ENCODE measurements at places on chromosomes 5 and 9.
A peak's percentile ranks its signal among the peaks of the same experiment; 100 is the strongest.

DNA sequence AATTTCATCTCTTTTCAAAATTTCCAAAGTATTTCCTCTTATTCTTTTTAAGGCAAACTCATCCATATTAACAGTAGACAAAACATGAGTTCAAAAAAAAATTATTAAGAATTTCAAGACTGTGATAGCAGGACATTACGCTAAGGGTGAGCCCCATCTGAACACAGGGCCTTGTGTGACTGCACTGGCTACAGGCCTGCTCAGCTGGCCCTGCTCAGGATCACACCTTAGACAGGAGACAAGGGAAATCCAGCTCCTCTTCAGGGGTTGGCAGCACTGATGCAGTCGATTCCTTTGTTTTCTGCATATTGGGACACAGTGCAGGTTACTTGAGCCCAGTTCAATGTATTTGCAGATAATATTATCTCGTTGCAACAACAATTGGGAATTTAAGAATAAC is 444.7 kb downstream of the PLK2 start:
- no peak for DNase-seq

DNA sequence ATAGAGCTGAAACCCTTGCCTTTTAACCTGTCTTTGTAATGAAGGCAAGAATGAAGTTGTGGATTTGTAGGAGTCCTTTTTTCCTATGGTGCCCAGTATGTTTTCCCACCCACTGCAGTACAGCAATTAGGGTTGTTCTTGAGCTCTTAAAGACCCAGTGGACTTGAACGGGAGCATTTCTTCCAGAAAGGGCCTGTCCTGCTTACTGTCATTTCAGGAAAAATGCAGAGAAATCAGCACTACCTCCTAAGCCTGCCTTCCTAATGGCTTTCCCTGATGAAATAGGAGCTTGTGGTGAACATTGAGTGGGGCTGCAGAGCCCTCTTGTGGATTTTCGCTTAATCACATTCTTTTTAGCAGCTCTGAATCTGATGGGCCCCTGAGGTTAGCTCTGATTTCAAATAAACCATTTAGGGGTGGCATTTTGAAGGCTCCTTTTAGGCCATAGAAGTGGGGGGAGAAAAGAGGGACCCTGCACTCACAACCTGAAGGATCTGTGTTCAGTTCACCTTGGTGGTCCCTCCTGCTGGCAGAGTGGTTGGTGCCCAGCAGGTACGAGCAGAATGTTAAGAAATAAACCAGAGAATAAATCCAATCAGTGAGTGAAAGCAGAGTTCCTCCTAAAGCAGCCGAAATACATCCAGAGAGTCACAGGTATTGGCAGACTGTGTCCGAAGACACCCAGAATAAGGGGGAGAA is 188.0 kb upstream of the KLF9 start:
- peak; percentile 27 for DNase-seq

GRCh38 chr5:158063052-158063451 is 204.1 kb upstream of the CLINT1 start:
- no peak for DNase-seq

DNA sequence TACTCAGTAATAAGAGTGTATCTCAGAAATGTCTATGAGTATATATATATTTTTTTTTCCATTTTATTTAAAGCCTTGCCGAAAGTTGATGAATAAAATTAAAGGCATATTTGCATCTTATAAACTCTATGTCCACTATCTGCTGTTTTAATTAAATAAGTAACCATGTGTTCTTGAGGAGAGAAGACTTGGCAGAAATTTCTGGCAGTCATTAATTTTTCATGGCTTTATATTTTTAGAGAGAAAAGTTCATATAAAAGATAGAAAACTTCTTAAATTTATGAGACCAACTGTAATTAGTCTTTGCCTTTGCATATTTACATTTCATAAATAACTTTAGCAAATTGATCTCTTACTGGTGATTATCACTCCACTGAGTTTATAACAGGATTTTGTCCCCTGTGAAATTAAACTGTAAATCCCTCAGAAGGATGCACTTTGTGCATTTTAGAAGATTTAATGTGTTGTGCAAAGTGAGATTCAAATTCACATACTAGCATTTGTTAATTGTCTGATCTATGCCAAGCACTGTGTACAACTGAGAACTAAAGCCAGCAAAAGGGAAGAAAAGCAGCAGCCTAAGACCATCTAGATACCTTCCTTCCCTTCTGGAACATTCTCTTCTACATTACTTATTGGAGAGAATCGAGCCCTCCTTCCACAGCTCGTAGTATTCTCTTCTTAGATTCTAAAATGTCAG is 108.7 kb downstream of the SNCAIP start:
- DNase-seq, result no peak

- no peak for DNase-seq
Observed at GRCh38 chr9:9919174-9919775, 693.5 kb downstream of the PTPRD start.

GRCh38 chr9:36597412-36598178 is 24.9 kb downstream of the MELK start:
- DNase-seq, result peak; percentile 40

DNA sequence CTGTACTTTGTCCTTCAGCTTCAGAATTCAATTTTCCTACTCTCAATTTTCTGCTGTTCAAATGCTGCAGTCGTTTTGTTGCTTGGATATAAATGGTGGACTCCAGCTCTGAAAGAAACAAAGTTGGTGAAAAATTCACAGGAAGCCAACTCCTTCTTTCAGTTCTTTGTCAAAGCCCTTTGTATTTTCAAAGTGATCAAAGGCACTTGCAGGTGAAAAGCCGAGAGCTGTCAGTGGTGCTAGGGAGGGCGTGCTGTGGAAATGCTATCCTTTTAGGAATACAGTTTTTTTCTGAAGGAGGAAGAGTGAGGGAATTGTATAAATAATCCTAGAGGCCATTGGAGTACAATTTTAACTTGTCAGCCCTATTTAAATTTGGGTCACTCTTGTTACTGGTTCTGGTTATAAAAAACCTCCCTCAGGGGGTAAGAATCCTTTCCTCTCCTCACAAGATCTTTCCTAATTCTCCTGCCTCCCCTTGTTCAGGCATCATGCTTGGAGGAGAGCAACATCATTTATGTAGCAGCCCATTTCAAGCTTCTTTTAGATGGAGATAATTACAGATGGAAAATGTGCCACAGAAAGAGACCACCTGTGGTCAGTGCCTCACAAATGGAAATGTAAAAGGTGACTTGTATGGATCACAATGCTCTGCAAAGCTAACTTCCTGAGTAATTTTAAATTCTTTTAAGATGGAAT is 62.5 kb upstream of the GHR start:
- DNase-seq, result no peak

- peak; percentile 11 for DNase-seq
Observed at GRCh38 chr9:99833735-99834134, 12.1 kb downstream of the NR4A3 start.

DNA sequence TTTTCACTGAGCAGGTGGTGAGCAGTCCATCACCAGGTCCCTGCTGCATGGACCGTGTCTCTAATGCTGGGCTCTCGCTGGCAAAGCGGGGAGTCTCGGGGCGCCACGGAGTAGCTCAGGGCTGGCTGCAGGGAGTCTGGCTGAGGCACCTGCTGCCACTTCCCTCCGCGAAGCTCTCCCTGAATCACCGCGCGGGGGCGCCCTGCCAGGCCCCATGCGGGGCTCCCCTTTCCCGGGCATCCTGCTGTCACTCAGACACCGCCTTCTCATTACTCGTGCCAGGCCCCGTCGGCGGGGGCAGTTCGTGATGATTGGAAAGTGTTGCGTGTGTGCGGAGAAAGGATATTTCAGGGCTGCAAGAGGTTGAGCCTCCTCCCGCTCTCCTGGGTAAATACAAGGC is 335.8 kb downstream of the IRX2 start:
- DNase-seq, result no peak

DNA sequence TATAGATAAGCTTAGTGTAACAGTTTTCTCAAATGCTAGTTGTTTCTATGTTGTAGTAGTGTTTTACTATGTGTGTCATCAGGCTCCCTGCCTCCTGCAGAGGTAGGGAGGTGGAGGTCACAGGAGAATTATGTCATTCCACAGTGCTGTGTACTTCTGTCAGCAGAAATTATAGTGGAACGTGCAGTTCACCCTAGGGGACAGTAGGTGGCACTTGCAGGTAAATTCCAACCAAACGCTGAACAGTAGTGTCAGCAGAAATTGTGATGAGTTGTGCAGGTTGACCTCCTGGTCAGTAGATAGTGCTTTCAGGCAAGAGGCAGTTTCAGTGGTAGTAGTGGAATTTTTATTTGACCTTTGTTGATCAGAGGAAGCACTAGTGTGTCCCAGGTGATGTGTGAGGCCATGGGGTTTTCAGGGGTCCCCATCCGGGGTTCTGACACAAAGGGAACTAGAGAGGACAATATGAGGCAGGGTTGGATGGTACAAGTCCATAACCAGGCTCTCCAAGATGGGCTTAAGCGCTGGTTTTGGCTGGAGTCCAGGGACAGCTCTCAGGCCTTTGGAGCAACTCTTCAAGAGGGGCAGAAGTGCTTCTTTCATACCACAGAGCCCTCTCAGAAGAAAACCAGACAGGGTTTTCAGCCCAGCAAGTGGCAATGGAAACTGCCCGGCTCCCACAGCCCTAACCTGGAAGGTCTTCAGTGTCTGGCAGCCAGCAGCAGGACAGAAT is 402.9 kb downstream of the CYLC2 start:
- peak; percentile 4 for DNase-seq

DNA sequence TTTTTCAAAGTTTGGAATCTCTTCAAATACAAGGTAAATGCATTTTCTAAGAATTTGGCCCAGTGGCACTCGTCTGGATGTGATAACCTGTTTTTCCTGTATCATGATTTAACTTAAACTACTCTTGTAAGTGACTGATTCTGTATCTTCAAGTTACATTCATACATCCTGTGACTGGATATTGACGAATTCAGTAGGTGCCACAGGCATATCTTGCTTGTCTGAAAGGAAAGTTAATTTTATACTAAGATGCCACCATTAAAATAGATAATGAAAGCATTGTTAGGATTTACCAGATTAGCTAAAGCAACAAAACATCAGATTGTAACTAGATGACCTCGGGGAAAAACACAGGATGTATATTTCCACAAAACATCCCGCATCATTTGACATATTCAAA is 175.3 kb upstream of the ZNF608 start:
- no peak for DNase-seq

DNA sequence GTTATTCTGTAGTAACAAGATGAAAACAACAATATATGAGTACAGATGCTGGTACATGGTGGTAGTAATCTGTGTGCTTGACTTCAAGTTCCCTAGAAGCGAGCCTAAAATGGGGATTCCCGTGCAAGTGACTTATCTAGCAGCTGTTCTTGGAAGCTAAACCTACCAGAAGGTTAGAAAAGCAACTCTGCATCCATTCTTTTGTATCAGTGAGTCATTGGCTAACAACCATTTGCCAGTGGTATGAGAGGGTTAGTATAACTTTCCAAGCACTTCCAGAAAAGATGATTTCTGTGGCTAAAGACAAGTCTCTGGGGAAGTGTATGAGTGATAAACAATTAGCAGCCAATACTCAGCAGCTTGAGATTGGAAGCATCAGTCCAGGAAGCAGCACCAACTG is 787.7 kb upstream of the CDH6 start:
- DNase-seq, result no peak

DNA sequence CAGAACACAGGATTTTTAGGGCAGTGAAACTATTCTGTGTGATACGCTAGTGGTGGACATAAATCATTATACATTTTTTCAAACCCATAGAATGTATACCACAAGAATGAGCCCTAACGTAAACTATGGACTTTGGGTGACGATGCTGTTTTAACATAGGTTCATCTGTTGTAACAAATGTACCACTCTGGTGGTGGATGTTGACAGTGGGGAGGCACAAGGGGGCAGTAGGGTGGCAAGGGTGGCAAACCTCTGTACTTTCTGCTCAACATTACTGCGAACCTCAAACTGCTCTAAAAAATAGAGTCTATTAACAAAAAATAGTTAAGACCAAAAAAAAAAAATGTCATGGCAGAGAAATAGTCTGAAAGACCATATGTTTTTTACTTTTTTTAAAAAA is 9.1 kb upstream of the MVB12B start:
- no peak for DNase-seq

DNA sequence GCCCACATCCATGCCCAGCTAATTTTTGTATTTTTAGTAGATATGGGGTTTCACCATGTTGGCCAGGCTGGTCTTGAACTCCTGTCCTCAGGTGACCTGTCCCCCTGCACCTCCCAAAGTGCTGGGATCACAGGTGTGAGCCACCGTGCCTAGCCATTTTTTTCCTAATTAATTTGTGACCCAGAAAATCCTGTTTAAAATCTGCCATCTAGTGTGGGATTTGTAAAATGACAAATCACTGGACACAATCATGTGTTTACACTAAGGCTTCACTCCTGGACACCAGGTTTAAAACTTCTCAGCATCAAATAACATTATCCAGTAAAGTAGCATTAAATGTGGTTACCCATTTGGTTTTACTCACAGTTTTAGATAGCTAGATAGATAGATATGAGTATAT is 18.6 kb upstream of the KDM4C start:
- DNase-seq, result no peak

- DNase-seq, result no peak
Observed at GRCh38 chr5:73911761-73912393, 285.9 kb downstream of the ARHGEF28 start.

- DNase-seq, result peak; percentile 1
Observed at GRCh38 chr5:351921-352245, 30.4 kb downstream of the AHRR start.

DNA sequence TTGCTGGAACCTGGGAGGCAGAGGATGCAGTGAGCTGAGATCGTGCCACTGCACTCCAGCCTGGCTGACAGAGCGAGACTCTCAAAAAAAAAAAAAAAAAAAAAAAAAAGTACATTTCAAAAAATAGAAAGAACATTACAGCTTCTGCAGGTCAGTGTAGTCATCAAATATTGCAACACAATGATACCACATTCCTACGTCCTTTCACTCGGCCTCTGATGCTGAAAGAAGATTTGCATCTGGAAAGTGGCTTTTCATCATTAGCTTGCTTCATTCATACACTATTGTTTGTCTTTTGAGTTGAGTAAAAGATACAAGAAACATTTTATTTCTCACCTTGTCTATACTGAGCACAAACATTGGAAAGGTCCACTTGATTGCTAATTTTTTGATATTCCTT is 59.6 kb upstream of the CPLANE1 start:
- DNase-seq, result no peak

- no peak for DNase-seq
Observed at GRCh38 chr9:92424340-92424739, at the start of gene OMD. Gene OMD, minus strand, starts transcription at chr9:92424471. Its CDS starts 6,913 bp downstream, at chr9:92417558.

GRCh38 chr5:57007344-57007743 is 55.4 kb upstream of the MIER3 start:
- DNase-seq, result peak; percentile 28

DNA sequence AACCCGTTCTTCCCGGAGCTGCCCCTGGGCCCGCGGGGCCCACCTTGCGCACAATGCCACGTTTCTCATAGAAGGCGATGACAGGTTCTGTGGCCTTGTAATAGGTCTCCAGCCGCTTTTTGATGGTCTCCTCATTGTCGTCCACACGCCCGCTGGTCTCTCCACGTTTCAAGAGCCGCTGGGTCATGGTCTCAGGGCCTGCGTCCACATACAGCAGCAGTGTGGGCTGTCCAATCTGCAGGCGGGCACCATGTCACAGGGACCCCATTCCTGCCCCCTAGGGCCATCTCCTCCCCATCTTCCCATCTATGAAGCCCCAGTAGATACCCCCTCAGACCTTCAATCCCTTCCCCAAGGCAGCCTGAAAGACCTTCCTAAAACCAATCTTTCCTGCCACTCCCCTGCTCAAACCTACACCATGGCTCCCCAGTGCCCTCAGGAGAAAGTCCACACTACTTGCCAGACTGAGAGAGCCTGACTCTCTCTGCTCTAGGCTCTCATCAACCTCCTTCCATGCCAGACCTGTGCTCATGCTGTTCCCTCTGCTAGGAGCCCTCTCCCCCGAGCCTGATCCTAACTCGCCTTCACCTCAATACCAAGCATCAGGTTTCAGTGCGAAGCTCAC is 9.1 kb downstream of the AK1 start:
- DNase-seq, result no peak

GRCh38 chr5:173883347-173883924 is 4.7 kb upstream of the CPEB4 start:
- DNase-seq, result no peak

Measured in germinal center (tissue), 1 donor.